CD4-positive, alpha-beta memory T cell (primary cell): ENCODE measurements at places on chromosomes 3 and 15. TPM values are rescaled to one million over a fixed set of nuclear protein-coding genes. Genes with fewer than 3 reads are reported as not detected.

DNA sequence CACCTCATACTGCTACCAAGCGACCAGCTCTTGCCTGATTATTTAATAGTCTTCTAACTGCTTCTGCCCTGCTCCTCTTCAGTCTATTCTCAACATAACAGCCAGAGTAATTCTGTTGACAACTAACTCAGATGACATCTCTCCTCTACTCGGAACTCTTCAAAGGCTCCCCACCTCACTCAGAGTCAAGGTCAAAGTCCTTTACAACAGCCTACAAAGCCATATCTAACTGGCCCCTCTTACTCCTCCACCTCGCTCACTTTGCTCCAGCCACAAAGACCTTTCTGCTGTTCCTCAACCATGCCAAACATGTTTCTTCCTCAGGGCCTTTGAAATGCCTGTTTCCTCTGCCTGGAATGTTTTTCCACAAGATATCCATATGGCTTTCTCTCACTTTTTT lies 43.6 kb downstream of the PIK3R4 start:
- no peak overlapping the region for H3K4me3 ChIP-seq
- H3K36me3 ChIP-seq = peaks cover 10% of the 10 kb centered on the region
- no peak for DNase-seq
- no peaks in the 10 kb centered on the region for H3K27me3 ChIP-seq
- H3K4me1 ChIP-seq = no peaks in the 10 kb centered on the region

GRCh38 chr3:13106308-13107001 lies 33.2 kb upstream of the IQSEC1 start:
- DNase-seq = peak; percentile 3
- H3K36me3 ChIP-seq = no peaks in the 10 kb centered on the region
- H3K27me3 ChIP-seq = no peaks in the 10 kb centered on the region

- no peak overlapping the region for H3K4me3 ChIP-seq
- DNase-seq = no peak
- peaks cover 7% of the 10 kb centered on the region for H3K4me1 ChIP-seq
- no peak overlapping the region for H3K27ac ChIP-seq
- H3K27me3 ChIP-seq = no peaks in the 10 kb centered on the region
- H3K36me3 ChIP-seq = peaks cover 42% of the 10 kb centered on the region
Measured at GRCh38 chr3:11305509-11305908, 33.3 kb downstream of the ATG7 start.

GRCh38 chr3:187000711-187001151 lies 70.4 kb downstream of the ST6GAL1 start:
- DNase-seq = no peak
- H3K4me1 ChIP-seq = peaks cover 71% of the 10 kb centered on the region
- no peak overlapping the region for H3K27ac ChIP-seq
- no peaks in the 10 kb centered on the region for H3K36me3 ChIP-seq
- H3K4me3 ChIP-seq = no peak overlapping the region
- no peaks in the 10 kb centered on the region for H3K27me3 ChIP-seq

The DPPA2 gene
- not detected for total RNA-seq
